ENCODE measurements at places on chromosomes 4 and X.

- DNase-seq, result no peak
These were observed 20.6 kb downstream of the NKX1-1 start for GRCh38 chr4:1385373-1386340.

GRCh38 chr4:87745064-87745807 is 54.1 kb upstream of the IBSP start:
- DNase-seq, result no peak

DNA sequence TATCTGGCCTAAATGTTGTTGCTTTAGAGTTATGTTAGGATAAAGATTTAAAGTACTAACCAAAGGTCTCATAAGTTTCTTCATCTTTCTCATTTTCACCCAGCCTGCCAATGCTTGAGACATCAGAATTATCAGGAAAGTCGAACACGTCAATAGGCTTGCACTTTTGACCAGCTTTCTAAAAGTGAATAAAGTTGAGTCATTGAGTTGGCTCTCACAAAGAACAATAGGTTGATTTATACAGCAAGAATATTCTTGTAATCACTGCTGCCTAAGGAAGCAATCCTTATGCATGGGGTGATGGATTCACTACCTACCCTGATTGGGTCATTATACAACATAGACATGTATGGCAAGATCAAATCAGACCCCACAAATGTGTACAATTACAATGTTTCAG is 5.0 kb downstream of the CENPU start:
- DNase-seq, result no peak

DNA sequence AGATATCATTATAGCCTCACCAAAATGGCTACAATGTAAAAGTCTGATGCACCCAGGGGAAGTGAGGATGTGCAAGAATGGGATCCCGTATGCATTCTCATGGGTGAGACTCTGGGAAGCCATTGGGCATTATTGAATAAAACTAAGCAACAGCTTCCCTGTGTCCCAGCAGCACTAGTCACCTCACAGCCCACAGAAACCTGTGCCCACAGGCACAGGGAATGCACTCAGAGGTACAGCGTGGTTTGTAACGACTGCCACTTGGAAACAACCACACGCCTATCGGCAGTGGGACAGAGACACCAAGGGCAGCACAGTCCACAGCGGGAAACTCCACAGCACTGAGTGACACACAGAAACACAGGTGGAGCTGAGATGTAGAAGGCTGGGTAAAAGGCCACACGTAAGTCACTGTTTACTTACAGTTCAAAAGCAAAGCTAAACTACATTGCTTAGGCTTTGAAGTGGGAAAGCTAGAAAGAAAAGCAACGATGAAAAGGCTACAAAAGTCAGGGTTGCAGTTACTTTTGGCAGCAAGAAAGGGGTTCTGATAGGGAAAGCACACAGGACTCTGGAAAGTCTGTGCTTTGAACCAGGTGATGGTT is 69.2 kb downstream of the HAUS3 start:
- DNase-seq, result no peak

DNA sequence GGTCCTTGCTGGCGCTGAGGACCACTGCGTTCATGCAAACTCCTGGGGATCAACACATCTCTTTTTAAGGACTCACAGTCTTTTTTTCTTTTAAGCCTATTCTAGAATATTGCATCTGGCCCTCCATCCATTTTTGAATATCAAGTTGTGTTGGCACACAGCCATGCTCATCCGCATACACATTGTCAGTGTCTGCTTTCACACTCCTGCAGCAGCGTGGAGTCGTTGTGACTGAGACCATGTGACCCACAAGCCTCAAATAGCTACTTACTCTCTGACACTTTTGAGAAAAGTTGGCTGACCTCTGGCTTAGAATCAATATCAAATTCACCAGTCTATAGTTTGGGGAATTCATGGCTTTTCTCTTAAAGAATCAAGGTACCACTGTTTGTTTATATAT is 191.8 kb upstream of the S100G start:
- DNase-seq, result no peak

DNA sequence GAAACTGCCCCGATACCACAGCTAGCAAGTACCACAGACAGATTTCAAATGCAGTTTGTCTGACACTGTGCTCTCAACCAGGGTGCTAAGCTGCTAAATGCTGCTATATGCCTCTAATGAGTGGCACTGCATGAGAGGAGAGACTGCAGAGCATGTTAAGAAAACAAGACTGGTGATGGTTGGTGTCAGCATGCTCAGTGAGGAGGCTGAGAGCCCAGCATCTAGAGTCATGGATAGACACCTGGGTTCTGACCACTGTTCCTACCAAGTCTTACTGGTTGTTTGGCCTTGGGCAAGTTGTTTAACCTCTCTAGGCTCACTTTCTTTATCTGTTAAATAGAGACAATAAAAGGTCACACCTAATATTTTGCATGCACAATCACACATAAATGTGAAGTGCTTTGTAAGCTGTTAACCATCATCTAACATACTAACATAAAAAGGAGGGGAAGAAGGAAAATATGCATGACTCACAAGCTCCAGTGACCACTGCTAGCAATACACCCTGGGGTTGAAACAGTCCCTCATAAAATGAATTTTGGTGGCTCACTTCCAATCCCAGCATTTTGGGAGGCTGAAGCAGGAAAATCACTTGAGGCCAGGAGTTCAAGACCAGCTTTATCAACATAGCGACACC is 20.7 kb downstream of the HHIP start:
- no peak for DNase-seq

- no peak for DNase-seq
These were observed 89.9 kb downstream of the SLC10A6 start for GRCh38 chr4:86759298-86759697.

DNA sequence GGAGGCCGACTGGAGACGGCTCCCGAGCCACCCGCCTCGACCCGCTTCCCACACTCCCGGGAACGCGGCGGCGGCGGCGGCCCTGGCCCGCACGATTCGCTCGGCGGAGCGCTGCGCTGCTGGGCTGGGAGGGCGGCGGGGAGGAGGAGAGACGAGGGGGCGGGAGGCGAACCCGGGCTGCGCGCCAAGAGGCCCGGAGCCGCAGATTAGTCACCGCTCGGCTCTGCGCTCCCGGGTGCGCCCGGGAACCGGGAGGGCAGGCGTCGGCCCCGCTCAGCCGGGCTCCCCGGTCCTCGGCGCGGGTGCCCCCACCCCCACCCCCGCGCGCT is 11.2 kb upstream of the BCOR start:
- DNase-seq, result no peak

- no peak for DNase-seq
These were observed 27.8 kb upstream of the ACSL4 start for GRCh38 chrX:109760922-109761250.

- peak; percentile 47 for DNase-seq
These were observed 159.7 kb downstream of the NSUN7 start for GRCh38 chr4:40909363-40909876.

DNA sequence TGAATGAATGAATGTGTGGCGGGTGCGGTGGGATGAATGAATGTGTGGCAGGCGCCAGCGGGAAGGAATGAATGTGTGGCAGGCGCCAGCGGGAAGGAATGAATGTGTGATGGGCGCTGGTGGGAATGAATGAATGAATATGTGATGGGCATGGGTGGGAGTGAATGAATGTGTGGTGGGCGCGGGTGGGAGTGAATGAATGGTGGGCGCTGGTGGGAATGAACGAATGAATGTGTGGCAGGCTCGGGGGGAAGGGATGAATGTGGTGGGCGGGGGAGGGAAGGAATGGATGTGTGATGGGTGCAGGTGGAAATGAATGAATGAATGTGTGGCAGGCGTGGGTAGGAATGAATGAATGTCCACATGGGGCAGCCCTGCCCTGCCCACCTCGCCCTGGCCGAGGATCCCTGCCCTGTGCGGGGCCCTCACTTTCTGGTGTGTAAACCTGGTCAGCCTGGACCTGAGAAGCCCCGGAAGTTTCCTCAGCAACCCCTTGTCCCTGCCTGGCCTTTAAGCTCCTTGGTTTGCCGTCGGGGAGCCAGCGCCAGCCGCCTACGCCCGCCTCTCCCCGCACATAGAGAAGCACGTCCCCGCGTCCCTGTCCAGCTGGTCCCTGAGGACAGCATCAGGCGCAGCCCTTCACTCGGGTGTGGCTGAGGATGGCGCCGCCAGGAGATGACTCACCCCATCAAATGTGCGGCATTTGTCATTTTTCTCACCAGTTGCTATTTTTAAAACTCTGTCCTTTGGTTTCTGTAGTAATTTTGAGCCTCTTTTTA is 112.8 kb upstream of the LRPAP1 start:
- no peak for DNase-seq

GRCh38 chrX:17591741-17592110 is 145.6 kb upstream of the SCML1 start:
- no peak for DNase-seq

DNA sequence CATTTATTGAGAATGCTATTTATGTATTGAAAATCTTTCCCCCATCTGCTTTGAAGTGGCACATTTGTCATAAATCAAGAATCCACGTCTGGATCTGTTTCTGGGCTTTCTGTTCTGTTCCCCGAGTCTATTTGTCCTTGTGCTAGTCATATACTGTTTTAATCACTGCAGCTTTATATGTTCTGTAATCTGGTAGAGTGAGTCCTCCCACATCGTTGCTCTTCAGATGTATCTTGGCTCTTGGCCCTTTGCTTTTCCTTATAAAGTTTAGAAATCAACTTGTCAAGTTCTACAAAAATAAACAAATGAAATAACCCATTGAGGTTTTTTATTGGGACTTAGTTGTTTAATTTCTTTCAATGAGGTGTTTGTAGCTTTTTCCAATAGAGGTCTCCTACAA is 29.0 kb downstream of the LONRF3 start:
- DNase-seq, result no peak

- DNase-seq, result no peak
These were observed 92.3 kb downstream of the BCOR start for GRCh38 chrX:40005292-40006011.

GRCh38 chr4:3447431-3448395 is 5.9 kb downstream of the HGFAC start:
- DNase-seq, result no peak

GRCh38 chrX:77628294-77629025 is 157.6 kb downstream of the ATRX start:
- no peak for DNase-seq

DNA sequence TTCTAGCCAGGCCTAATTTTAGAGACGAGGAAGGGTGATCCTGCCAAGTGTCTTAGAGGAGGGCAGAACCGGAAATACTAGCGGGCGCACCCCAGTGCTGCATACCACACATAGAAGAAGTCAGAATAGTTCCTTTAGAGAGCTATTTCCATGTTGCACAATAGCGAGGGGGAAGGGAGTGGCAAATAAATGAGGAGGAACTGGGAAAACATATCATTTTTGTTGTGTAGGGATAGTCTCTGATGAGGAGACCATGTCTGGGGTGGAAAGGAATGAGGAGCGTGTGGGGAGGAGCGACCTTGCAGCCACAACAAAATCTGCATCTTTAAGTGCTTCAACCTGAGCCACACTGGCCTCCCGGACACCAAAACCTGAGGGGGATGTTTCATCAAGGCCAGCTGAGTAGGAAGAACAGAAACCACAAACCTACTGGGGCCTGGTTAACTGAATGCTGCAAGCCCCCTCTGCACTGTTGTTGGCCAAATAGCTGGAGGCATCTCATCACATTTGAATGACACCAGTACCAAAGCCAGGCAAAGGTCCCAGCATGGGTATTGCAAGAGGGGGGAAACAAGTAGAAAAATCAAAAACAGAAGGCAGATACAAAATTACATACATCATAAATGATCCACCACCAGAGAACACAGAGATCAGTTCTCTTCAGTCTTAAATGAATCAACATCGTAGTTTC is 26.7 kb upstream of the C1QTNF7 start:
- DNase-seq, result peak; percentile 15

DNA sequence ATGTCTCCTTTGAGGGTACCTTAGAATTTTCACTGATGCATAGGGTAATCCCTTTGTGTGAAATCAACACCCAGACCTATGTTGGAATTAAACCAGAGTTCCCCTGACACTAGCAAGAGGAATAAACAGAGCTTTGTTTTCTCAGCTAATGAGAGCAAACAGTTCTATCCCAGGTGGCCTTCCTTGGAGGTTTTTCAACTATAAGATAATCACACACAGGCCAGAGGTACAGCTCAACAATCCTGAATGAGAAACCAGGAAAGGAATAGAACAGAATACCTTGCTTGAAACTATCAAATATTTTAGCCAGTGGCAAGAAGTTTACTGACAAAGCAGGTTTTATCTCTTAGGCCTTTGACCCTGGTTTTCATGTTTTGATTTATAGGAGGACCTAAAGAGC is 100.2 kb downstream of the OTC start:
- no peak for DNase-seq

GRCh38 chr4:7052923-7053715 is 9.9 kb downstream of the TADA2B start:
- DNase-seq, result no peak

GRCh38 chrX:139692506-139692849 is 15.5 kb downstream of the MCF2 start:
- DNase-seq, result no peak

DNA sequence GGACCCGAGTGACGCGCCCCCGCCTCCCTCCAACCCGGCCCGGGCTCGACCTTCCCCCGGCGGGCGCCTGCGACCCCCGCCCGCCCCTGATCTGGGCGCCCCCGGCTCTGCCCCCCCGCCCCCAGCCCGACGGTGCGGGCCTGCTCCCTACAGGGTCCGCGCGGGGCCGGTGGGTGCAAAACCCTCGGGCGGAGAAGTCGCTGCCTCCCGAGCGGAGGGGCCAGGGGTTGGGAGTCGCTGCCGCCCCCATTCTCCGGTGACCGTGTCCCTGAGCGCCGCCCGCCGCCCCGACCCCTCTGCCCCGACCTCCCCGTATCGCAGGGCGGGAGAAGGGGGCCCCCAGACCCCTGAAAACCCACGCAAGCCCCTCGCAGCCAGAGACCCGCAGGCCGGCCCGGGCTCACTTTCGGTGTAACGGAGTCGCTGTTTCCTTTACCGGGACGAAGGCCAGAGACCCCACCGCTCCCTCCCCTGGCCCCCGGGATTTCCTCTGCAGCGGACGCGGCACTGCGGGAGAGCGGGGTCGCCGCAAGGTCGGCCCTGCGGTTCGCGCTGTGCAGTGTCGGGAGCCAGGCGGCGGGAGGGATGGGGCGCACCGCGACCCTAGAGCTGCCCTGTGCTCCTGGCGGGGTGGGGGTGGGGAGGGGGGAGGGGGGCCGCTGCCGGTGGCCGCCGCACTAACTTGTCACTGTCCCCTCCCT is 729 bp upstream of the CPLX1 start:
- DNase-seq, result no peak

DNA sequence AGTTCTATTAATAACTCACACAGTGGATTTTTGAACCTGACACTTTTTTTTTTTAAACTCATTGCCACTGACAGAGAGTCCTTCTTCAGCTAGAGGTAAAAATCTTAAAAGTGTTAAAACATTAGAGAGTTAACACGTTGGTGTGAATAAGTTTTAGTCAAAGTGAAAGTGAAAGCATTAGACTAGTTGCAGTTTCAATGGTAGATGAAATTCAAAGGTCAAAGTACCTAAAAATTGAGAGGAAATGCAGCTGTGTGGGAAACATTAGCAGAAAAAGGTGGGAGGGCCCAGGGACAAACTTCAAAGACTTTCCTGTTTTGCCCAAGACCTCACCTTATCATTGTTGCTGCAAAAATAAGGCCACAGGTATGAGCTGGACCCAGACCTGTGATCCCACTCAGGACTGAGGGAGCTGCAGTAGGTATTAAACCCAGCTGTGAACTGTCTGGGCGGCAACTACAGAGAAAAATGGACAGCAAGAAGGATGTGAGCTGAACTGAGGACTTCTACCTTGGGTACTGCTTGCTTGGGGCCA is 17.6 kb upstream of the GABRA4 start:
- no peak for DNase-seq
